ENCODE measurements at places on chromosomes 7 and 10.

- no peak for DNase-seq
Measured at GRCh38 chr7:150375662-150376521, 3.2 kb upstream of the ZNF775 start.

DNA sequence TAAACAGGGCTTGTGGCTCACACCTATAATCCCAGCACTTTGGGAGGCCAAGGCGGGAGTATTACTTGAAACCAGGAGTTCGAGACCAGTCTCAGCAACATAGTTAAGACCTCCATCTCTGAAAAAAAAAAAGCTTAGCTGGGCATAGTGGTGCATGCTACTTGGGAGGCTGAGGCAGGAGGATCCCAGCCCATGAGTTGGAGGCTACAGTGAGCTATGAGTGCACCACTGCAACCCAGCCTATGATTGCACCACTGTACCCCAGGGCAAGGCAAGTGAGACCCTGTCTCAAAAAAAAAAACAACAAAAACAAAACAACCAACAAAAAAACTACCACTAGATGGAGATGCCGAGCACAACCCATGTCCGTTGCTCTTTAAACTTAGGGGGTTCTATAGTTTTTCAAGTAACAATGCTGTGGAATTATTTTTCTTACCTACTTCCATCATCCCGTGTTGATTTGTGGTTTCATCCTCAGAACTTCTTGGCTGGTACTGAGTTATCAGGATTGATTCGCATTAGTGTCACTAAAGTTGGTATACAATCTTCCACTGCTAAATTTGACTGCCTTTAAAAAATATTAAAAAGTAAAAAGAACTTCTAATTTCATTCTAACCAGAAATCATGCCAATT is 12.2 kb upstream of the REPIN1 start:
- no peak for DNase-seq

GRCh38 chr7:72317341-72317740 is 94.8 kb downstream of the CALN1 start:
- no peak for DNase-seq

DNA sequence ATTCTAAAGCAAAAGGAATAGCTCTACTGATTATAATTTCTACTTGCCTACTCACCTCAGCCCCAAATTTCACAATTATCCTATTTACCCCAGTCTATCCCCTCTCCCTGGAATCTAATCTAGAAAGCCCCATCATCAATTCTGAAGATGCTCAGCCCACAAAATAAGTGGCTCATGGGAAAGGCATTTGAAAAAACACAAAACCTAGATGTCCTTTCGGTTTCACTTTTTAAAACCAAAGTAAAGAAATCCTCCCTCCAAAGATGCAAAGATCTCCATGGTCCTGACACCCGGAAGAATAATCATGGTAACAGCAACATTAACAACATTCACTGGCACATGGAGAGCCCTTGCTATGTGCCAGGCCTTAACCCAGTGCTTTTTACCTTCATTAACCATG is 224.8 kb downstream of the FGFR2 start:
- no peak for DNase-seq

- DNase-seq = no peak
Measured at GRCh38 chr7:11950281-11950680, 118.3 kb upstream of the THSD7A start.

- DNase-seq = no peak
Measured at GRCh38 chr7:151385626-151386300, 24.1 kb downstream of the WDR86 start.

- no peak for DNase-seq
Measured at GRCh38 chr7:7793249-7793648, 74.8 kb upstream of the RPA3 start.

GRCh38 chr10:25142116-25142864 is 32.5 kb upstream of the GPR158 start:
- DNase-seq = no peak

GRCh38 chr10:31760674-31761081 is 168.0 kb downstream of the ARHGAP12 start:
- no peak for DNase-seq

DNA sequence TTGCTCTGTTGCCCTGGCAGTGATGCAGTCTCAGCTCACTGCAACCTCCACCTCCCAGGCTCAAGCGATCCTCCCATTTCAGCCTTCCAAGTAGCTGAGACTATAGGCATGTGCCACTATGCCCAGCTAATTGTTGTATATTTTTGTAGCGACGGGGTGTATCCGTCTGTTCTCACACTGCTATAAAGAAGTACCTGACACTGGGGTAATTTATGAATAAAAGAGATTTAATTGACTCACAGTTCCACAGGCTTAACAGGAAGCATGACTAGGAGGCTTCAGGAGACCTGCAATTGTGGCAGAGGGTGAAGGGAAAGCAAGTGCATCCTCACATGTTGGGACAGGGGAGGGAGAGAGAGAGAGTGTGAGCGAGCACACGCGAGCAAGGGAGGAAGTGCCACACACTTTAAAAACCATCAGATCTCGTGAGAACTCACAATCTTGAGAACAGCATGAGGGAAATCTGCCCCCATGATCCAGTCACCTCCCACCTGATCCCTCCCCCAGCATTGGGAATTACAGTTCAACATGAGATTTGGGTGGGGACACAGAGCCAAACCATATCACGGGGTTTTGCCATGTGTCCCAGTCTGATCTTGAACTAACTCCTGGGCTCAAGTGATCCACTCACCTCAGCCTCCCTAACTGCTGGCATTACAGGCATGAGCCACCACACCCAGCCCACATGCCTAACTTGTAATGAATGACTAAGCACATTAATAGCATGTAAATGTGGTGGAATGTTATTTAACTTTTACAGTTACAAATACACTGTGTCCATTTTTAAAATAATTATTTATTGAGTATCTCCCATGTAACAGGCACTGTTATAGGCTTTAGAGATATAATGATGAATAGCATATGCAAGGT is 65.5 kb downstream of the RALA start:
- no peak for DNase-seq

DNA sequence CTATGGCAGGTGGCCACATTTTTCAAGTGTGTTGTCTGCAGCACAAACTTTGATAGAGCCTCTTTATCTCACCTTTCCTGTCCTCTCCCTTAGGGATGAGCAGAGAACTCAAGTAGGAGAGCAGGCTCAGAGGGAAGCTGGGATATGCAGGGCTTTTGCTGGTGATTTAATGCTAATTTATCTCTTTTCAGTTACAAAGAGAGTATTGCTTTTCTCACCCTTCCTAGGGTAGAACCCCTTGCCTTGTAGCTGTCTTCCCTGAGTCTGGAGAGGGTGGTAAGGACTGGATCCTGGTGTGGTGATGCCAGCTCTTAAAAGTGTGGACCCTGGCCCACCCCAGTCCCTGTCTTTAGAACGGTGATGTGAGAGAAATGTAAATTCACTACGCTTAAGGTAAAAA is 1061.4 kb downstream of the TYW1 start:
- DNase-seq = no peak

DNA sequence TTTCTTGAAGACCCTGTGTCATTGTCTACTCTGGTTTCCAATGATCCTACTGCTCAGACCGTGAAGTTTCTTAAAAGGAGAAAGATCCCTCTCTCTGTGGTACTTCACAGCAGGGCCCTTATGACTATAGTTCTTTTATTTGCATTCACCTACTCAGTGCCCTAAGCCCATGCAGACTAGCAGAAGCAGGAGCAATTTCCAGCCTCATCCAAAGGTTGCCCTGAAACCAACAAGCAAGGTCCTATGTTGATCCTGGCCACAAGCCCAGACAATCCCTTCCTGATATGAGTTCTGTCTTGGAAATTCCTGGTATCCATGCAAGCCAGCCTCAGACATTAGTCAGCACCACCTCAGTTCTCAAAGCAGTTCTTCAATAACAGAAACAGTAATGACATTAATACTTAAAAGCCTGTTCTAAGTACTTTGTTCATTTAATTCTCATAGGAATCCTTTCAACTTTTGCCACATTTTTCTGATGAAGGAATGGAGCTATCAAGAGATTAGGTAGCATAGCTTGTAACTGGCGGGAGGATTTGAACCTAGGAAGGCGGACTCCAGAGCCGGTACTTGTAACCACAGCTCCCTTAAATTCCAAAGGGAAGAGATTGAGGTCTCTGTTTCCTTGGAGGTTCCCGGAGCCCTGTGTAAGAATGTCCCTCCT is 58.1 kb upstream of the ST8SIA6 start:
- no peak for DNase-seq

DNA sequence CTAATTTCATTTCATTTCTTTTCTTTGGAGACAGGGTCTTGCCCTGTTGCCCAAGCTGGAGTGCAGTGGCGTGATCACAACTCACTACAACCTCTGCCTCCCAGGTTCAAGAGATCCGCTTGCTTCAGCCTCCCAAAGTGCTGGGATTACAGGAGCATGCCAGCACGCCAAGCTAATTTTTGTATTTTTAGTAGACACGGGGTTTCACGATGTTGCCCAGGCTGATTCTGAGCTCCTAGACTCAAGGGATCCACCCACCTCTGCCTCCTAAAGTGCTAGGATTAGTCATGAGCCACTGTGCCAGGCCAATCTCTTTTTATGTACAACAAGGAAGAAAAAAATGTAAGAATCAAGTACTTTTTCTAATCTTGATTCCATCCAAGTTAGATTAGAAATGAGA is 10.7 kb upstream of the KMT2E start:
- no peak for DNase-seq

- no peak for DNase-seq
Measured at GRCh38 chr7:83439026-83439425, 209.9 kb downstream of the SEMA3E start.

DNA sequence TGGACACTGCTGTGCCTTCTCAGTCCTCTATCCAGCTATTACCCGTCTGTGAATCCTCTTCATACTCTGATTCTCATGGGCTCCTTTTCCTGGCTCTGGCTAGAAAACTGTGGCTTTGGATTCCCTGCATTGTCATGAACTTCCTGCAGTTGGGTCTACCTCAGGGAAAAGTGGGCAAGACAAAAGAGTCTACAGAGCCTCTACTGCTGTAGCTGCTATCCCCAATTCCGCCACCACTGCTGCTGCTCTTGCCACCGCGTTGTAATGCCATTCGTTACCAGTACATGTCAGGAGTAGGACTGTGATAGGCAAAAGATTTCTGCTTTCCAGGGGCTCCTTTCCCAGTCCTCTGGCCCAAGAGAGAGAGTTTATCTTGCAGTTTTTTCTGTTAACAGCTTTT is 23.9 kb upstream of the PPP1R17 start:
- DNase-seq = no peak

- DNase-seq = no peak
Measured at GRCh38 chr7:87344446-87344845, 1.0 kb upstream of the CROT start.

- DNase-seq = no peak
Measured at GRCh38 chr7:17300012-17300411, 1.6 kb downstream of the AHR start.

DNA sequence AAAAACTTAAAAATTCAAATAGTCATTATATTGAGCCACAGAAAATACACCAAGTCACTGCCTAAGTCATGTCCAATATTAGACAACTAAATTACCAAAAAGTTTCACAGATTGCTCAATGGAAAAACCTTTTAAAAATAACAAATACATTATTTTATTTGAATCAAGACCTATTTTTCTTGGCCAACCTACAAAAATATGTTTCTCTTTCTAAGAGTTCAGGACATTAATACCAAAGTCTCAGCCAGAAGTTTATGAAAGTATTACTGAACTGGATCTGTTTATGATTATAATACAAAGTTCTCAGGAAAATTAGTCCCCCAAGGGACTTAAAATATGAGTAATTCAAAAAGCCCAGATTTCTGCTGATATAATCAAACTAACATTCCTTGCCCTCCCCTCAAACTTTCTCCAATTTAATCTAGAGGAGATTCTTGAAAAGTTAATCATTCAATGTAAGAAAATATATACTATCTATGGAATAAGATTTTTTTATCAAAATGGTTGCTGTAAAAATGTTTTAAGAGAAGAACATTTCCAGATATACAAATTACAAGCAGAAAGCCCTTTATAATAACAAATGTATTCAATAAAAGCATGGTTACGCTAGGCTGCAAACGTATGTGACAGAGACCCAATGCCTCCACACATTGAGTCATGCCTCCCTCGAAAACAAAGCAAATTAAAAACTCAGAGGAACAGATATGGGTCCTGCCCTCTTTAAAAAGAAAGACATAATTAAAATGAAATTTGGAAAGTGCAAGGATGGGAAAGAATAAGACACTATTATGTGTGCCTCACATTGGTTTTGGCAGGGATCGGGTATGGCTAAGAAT is 381.6 kb downstream of the PARD3 start:
- no peak for DNase-seq

DNA sequence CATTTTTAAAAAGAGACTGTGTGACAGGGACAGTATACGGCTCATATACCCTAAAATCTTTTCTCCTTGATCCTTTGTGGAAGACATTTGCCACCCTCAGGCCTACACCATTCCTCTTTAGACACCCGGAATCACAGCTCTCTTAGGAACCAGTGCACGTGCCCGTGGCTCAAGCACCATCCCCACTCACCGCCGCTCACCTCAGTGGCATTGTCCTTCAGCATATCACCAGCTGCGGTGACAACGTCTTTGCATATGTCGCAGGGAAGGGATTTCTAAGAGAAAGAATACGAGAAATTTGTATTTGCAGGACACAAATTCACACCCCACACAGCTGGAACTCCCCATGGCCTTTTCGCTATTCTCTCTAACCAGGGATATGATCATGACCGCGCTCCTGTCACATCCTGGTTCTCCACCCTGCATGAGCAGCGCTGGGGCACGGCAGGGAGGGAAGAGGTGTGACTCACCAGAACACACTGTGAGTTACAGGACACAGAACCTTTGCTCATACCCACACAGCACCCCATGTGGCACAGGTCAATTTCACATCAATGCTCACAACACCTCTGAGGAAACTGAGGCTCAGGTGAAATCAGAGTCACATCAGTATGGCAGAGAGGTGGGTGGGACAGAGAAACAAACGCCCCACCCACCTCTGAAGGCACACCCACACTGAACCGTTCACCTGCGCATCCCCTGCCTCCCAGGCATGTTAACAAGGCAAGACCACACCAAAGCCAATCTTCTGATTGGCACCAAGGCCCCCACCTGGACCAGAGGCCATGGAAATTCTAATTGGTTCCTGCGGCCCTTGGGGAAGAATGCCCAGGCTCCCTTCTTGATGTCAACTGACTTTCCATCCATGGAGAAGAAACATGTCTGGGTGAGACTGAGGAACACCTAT is 19.2 kb downstream of the PSAP start:
- DNase-seq = no peak

- DNase-seq = no peak
Measured at GRCh38 chr10:86385806-86386205, 19.2 kb upstream of the GRID1 start.

- DNase-seq = no peak
Measured at GRCh38 chr10:8513155-8514147, 459.0 kb downstream of the GATA3 start.

- no peak for DNase-seq
Measured at GRCh38 chr7:150994141-150994837, 3.5 kb downstream of the NOS3 start.

DNA sequence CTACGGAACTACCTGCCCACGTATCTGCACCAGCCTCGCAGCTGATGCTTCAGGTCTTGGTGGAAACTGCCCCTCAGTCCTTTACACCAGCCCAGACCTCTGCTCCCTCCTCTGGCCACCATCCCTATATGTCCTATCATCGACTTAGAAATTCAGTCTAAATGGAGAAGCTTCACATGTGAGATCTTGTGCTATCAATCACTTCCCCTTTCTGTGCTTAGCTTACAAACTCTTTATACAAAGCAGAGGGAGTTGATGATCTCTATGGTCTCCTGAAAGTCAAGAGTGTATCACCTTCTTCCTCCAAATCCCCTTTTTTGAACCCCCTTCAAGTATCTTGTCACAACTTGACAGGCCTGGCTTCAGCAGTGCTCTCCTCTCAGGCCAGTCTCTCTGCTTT is 30.7 kb downstream of the ZNF777 start:
- no peak for DNase-seq

Data from hippocampal formation (tissue), 2 donors.